Muscle of leg (tissue), 16 donors: ENCODE measurements at places on chromosomes 5 and 9. TPM values are rescaled to one million over a fixed set of nuclear protein-coding genes. Genes with fewer than 3 reads are reported as not detected.
A peak's percentile ranks its signal among the peaks of the same experiment; 100 is the strongest.

LHX3 gene
- polyA plus RNA-seq = not detected

GRCh38 chr9:23841304-23841703 lies 15.3 kb upstream of the ELAVL2 start:
- DNase-seq = no peak

- DNase-seq = no peak
Observed at GRCh38 chr9:72278959-72279358, 86.0 kb downstream of the ZFAND5 start.

- DNase-seq = peak; percentile 9
Observed at GRCh38 chr9:81032030-81032572, 657.2 kb downstream of the TLE1 start.

DNA sequence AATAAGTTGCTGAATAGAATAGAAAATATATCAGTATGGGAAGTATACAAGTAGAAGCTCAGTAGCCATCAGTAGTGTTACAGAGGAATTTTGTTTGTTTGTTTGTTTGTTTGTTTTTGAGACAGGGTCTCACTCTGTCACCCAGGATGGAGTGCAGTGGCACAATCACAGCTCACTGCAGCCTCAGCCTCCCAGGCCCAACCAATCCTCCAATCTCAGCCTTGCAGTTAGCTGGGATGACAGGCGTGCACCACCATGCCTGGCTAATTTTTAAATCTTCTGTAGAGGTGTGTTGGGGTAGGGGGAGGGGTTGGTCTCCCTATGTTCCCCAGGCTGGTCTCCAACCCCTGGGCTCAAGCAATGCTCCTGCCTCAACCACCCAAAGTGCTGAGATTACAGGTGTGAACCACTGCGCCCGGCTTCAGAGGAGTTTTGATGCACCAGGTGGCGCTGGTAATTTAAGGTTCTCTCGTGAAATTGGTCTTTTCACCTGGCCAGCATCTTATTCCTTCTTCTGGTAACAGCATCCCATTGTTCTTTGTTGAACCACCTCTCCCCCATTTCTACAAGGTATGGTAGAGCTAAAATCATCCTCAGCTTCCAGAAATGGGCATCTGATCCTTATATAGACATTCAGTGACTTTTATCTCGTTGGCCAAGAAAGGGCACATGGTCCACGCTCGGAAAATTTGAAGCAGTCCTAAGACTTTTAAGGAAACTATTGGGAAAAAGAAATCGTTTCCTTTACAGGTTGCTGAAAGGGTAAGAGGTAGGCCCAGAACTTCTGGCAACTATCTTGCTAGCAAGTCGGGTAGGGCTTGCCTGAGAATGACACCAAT lies 157.1 kb downstream of the ARRDC3 start:
- DNase-seq = no peak
